ENCODE measurements at places on chromosomes 11 and 22.

DNA sequence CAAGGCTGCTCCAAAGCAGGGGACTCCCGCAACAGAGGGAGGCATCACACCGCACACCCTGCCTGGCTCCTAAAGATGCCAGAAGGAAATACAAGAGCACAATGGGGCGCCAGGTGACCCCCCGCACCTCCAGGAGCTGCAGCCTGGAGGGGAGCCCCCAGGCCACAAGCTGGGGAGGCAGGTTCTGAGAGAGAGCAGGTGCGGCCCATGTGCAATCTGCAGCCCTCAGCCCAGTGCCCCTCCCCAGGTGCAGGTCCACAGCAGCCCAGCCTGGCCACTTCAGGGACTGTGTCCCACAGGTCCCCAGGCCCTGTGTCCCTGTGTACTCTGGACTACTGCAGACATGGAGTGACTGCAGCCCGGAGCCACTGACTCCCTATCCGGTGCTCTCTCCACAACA is 13.1 kb downstream of the WNT7B start:
- no peak for DNase-seq

GRCh38 chr11:74267014-74267413 is 44.4 kb downstream of the P4HA3 start:
- DNase-seq = no peak

DNA sequence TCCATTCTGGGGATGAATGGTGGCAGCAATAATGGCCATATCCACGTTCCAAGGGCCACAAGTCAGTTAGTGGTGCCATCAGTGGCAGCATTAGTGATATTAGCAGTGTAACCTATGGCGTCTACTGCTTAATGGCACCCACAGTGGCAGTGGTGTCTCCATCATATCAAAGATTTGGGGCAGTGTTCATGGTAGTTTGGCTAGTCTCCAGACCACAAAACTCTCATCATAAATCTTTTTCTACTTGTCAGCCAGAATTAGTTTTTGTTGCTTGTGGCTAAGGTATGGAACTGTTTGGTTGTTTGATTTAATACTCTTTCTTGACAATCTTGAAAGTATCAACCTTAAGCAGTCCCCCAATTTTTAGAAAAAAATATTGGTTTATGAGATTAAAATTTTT is 45.1 kb upstream of the DEUP1 start:
- DNase-seq = no peak

GRCh38 chr11:119616586-119617339 is 112.2 kb downstream of the NECTIN1 start:
- no peak for DNase-seq

DNA sequence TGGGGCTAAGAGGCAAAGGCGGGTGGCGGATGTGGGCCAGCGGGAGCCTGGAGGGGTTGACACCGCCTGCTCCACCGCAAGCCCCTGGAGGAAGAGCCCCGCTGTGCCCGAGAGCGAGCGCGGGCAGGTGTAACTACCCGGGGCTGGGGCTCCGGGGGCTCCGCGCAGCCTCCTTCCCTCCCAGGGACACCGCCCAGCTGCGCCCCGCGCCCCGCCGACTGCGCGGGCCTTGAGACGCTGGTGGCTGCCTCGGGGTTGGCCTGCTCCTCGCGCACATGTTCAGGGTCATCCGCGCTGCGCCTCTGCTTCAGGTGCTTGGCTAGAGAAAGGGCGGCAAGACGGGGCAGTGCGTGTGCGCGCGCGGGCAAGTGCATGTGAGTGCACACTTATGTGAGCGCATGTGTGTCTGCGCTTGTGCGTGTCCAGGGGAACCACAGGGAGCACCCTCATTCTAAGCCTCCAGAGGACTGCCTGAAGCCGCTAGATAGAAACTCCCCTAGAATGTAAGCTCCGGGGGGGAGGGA is 197.5 kb upstream of the TMEM45B start:
- no peak for DNase-seq

DNA sequence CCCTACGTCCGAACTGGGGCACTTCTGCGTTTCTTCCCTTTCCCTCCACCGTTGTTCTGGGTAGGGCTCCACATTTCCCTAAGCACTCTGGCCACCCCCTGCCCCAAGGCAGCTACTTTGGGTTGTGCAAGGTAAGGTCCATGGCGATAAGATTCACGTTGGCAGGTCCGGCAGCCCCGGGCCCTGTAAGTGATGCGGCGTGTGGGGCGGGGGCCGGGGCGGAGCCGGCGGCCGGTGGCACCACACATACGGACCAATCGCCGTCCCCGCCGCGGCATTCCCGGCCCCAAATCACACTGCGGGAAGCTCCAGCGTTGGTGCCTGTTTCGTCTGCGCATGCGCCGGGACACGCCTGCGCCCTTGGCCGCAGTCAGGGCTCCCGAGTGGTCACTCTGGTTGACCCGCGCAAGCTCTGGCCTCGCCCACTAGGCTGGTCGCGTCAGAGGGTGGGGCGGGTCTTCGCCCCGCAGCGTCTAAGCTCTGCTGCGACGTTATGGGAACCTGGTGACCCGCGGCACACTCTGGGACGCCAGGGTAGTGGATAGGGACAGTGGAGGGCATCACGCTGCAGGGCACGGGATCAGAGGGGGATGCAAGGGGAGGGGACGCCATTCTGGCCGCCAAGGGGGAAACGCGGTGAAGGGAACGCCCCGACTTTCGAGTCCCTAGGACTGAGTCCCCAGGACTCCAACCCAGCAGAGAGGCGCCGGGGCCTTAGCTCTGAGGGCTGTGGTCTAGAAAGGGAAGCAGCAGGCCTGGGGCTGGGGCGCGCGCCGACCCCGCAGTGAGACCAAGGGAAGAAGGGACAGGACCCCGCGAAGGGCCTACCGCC is 1.6 kb downstream of the FADS1 start:
- DNase-seq = no peak

GRCh38 chr11:108663154-108663877 is 1.6 kb upstream of the DDX10 start:
- no peak for DNase-seq

DNA sequence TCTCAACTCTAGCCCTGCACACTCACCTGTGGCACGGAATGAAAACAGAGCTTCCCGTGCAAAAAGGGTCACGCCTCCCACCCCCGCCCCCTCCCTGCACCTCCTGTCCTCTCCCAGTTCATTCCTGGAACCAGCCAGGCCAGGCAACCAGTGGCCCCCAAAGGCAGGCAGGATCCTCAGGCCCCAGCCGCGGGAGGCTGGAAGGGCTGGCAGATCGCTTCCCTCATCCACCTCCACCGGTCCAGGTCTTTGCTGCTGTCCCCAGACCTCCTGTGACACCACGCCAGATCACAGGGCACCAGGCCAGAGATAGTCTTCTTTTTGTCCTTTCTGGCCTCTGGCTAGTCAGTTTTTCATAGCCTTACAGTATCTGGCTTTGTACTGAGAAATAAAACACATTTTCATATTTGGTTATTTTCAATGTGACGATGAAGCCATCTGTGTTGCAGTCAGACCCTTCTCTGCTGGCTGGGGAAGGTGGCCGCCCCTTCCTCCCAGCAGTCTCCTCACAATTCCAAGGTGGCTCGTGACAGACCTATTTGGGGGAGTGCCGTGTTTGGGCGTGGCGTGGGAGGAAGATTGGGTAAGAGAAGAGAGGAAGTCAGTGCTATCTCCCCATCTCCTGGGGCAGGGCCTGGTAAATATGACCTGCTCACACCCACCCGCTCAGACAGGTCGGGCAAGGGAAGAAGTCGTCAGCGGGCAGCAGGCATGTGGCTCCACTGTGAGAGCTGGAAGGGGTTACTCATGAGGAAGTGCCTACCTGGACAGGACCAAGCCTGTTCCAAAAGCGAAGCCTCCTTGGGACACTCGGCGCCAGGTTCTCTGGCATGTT is 9.1 kb downstream of the SSH3 start:
- DNase-seq = no peak

GRCh38 chr11:64268893-64269539 is 15.4 kb downstream of the BAD start:
- DNase-seq = no peak

GRCh38 chr11:78161962-78162371 is 22.5 kb upstream of the ALG8 start:
- no peak for DNase-seq

DNA sequence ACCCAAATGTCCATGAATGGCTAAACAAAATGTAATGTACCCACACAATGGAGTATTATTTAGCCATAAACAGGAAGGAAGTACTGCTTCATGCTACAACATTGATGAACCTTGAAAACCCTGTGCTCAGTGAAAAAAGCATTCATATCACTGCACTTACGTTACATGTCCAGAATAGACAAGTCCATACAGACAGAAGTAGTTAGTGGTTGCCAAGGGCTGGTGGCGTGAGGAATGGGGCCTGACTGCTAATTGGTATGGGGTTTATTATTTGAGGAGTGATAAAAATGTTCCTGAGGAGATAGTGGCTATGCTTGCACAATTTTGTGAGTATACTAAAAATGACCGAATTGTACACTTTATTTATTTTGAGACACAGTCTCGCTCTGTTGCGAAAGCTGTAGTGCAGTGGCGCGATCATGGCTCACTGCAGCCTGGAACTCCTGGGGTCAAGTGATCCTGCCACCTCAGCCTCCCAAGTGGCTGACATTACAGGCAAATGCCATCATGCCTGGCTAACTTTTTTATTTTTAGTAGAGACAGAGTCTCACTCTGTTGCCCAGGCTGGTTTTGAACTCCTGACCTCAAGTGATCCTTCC is 7.7 kb upstream of the SYVN1 start:
- no peak for DNase-seq

GRCh38 chr11:31397239-31397834 is 27.7 kb downstream of the DNAJC24 start:
- DNase-seq = no peak

DNA sequence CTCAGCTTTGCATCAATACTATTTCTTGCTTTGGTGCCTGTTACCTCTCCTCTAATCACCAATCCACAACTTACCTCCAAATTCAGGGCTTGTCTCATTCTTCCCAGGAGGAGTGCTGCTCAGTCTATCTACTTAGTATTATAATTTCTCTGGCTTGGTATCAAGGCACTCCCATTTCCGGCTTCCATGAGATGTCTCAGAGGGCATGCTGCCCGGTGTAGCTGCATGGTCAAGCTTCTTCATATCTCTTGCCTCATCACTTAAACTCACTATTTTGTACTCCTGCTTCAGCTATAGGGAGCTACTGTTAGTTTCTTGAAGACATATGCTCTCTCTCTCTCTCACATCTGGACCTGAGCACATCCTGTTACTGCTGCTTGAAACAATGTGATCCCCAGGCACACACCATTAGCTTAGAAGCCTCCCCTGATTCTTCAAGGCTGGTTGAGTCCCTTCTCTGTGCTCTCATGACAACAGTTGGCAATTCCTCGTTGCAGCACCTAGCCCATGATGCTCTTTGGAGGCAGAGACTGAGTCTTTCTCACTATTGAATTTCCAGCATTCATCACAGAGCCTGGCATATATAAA is 182.8 kb upstream of the SYN3 start:
- DNase-seq = no peak

GRCh38 chr11:4577761-4578160 is 3.8 kb upstream of the OR52I2 start:
- DNase-seq = no peak

DNA sequence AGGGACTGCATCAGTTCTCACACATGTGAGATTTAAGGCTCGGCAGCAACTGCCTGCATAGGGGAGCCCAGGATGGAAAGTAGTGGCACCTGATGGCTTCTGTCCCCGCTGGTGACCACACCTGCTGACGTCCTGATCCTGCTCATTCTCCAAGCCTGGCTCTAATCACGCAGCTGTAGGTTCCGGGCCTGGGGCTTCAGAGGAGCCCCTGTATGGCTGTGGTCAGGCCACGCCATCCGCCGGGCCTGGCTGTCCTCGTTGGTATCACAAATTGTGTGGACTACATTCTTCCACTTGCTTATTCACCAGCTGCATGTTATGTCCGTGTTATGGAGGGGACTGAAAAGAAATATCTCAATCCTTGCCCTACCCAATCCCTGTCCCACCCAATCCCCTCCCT is 580.0 kb downstream of the TBC1D22A start:
- DNase-seq = no peak

- DNase-seq = no peak
Observed at GRCh38 chr11:11589437-11589836, 32.4 kb downstream of the GALNT18 start.

DNA sequence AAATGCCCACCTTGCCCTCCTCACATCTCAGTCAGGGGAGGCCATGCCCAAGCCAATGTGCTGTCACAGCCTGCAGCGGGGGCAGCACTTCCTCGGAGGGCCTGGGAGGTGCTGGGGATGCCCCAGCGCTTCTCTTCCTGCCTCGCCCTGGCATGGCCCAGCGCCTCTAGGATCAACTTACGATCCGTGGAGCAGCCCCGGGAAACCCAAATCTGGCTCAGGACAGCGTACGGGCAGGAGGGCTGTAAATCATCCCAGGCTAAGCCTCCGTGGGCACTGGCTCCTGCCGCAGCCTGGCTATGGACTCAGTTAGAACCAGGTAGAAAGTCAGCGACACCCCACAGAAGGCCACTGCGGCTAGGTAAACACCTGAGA is 60.9 kb upstream of the EMID1 start:
- DNase-seq = no peak

DNA sequence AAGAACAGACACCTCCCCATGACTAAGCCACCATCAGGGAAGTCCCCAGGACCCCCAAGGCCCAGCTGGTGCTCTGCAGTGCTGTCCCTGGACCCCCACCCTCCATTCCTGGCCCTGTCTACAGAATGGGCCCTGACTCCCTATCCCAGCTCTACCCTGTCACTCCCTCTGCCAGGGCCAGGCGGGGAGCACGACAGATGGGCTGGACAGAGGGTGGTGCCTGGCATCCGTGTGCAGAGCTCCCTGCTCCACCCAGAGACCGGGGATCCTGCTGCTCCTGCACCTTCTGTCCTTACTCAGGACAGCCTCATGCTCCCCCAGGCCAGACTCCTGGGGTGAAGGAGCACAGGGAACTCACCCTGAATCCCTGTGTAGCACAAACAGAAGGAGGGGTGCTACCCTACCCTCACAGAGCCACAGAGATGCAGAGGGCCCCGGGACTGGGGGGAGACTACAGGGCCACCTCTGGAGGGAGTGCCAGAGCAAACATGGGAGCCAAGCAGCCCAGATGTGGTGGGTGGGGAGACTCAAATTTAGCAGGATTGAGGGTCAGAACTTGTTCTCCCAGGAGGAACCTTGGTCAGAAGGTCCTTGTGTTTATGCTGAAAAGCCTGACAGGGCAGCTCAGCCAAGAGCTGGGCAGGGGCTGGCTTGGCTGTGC is 2.0 kb downstream of the ARVCF start:
- DNase-seq = no peak

GRCh38 chr11:74470526-74470925 is 3.2 kb upstream of the KCNE3 start:
- DNase-seq = no peak

DNA sequence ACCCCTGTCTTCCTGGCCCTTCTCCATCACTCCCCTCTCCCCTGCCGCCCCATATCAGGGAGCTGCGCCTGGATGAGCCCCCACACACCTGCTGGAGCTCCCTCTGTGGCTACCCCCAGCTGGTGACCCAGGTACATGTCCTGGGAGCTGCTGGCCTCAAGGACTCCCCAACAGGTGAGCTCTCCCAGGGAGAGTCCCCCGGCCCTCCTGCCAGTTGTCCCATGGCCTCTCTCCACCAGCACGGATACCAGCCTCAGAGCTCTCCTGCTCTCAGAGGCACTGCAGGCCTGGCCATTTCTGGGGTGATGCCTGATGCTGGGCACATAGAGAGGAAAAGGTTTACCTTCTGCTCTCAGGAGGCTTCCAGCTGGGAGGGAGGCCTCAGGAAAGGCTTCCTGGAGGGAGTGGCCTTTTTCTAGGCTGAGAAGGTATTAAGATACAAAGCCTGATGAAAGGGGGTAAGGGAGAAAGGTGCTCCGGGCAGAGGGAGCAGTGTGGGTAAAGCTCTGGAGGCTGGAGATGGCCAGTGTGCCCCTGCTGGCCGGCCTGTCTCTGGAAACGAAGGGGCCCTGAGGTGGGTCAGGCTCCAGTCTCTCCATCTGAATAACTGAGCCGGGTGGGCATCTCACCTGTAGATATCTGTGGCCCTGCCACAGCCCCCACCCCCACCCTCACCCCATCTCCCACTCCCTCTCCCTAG is 6.0 kb upstream of the MYO7A start:
- DNase-seq = no peak
